Activated CD4-positive, CD25-positive, alpha-beta regulatory T cell treated with anti-CD3 and anti-CD28 coated beads, Interleukin-2, amount 50 U/mL, for 72 hours (primary cell): ENCODE measurements at places on chromosomes 1 and 21.
A peak's percentile ranks its signal among the peaks of the same experiment; 100 is the strongest.

- DNase-seq = no peak
Observed at GRCh38 chr1:178122283-178122682, 28.4 kb downstream of the RASAL2 start.

- no peak for DNase-seq
Observed at GRCh38 chr1:43678940-43679339, 28.4 kb upstream of the ST3GAL3 start.

GRCh38 chr1:12001249-12001917 is 17.9 kb upstream of the MIIP start:
- DNase-seq = peak; percentile 51

DNA sequence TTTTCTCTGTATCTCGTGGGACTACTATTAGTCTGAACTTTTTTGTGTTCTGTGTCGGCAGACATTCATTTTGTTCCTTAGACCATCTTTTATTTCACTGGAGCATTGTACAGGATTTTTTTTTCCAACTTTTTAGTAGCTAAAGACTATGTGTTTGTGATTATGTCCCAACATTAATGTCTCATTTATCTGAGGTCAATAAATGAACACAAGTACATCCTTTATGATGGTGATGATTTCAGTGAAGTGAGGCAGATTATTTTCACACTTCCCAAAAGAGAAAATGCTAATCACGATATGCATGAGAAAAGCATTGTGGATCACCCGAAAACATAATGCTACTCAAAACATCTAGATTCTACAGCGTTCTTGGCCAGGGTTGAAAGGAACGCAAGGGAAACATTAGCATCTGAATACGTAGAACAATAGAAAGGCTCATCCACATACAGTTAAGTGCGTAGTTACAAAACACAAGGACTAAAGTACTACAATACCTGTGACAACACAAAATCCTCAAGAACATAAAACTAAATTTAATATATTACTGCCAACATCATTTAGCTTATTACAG is 981.7 kb upstream of the NCAM2 start:
- no peak for DNase-seq

- DNase-seq = peak; percentile 63
Observed at GRCh38 chr1:9413071-9413876, 120.6 kb downstream of the SPSB1 start.

DNA sequence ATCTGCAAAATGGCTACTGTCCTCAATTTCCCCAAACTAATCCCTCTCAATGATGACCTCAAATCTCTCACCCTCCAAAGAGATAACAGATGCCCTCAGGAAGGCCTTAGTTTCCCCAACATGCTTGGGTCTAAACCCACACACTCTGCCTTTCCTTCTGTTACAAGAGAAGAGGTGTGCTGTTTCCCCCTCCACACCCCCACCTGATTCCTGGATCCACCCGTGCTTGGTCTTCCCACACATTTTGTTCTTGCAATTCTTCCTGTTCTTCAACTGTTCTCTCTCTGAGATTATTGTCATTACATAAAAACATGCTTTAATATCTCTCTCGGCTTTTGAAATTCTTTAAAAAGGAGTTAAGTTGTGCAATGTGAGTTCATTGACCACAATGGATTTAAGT is 5.7 kb upstream of the CBR3 start:
- no peak for DNase-seq

GRCh38 chr1:155219592-155220031 is 11.1 kb downstream of the MTX1 start:
- DNase-seq = no peak

DNA sequence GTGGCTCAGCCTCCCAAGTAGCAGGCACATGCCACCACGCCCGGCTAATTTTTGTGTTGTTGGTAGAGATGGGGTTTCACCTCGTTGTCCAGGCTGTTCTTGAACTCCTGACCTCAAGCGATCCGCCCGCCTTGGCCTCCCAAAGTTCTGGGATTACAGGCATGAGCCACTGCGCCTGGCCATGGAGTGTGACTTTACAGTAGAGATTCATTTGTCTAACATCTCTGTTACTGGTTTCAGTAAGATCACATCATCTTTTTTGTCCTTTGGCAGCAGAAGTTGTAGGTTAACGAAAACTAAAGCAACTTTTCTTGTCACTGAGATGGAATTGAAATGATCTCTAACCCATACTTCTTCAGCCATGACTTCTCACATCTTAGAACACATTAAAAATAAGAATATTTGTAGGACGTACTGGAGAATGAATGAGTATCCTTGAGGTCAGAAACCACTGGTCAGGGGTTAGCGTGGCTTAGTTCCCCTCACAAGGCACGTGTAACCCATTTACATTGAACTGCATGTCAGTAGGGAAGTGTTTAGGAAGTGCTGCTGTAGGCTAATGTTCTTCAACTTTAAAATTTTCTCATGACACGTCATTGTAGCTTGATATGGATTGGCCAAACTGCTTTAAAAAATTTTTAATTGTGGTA is 75.9 kb downstream of the CAMTA1 start:
- DNase-seq = no peak

DNA sequence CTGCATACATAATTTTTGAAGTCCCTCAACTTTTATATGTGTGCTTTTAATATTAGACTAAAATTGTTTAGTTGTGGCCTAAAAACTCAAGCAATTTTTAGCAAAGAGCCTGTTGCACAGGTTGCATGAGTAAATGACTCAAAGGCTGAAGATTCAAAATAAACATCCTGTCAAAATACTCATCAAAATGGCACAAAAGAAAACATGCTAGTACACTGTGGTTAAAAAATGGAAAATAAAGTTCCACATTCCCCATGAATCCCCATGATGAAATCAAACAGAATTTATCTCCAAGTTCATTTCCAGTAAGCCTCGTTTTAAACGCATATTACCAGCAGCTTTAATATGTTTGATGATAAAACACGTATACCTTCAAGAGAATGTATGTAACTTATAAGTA is 230.1 kb upstream of the MAP1LC3C start:
- no peak for DNase-seq

- peak; percentile 1 for DNase-seq
Observed at GRCh38 chr1:154753426-154753825, 116.7 kb downstream of the KCNN3 start.

DNA sequence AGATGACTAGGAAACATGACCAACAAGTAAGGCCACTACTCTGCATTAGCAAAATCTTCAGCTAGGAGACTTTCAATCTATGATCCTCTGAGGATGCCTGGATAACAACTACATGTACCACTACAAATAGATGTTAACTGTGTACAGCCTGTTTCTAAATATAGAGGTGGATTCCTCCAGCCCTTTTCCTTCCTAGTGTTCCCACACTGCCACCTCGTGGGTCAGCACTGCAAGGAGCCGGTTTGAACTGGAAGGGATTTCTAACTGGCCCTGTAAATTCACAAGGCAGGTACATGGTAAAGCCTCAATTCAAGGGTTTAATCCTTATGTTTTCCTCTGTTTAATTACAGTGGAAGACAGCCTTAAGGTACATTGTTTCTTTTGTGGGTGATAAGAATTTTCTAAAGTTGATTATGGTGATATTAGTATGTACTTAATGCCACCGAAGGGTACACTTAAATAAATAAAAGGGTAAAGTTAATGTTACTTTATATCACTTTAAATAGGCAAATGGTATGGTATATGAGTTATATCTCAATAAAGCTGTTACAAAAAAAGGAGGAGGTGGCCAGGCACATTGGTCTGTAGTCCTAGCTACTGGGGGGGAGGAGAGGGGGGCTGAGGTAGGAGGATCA is 14.4 kb downstream of the SMYD3 start:
- peak; percentile 56 for DNase-seq

- no peak for DNase-seq
Observed at GRCh38 chr1:224759681-224760091, 143.6 kb downstream of the CNIH3 start.

DNA sequence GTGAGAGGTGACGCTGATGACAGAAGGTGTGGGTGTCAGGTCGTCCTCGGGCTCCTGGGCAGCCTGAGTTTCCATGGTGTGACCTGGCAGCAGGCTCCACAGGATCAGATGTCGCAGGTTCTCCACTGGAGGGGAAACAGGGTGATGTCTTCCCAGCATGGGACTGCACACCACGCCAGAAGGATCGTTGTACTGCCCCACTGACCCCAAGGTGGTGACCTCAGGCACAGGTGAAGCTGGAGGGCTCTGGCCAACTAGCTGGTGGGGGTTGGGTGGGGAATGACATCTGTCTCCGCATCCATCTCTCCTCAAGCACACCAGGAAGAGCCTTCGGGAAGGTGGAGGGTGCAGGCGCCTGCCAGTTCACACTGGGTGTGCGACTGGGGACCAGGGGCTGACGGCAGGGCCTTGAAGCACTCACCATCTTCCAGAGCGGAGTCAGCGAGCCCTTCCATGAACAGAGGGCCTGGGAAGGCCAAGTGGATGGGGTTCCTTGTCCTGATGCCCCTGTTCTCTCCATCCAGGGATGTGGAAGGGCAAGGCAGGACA is 19.4 kb downstream of the LRRC71 start:
- no peak for DNase-seq

DNA sequence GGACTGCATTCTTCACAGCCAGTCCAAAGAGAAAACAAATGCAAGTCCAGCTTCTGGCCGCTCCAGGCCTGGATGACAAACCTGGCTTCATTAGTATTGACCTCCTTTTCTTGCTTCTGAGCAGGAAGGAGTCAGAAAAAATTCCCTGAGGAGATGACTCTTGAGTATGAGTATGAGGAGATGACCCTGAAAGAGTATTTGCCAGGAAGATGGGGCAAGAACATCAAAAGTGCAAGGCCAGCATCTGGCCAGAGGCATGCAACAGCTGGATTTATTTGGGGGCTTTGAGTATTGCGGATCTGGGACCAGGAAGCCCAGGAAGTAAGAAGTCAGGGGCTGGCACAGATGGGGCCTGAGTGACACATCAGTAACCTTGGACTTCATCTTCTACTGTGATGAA is 113.9 kb downstream of the GLIS1 start:
- DNase-seq = no peak

- DNase-seq = no peak
Observed at GRCh38 chr1:14742181-14742980, 143.9 kb downstream of the KAZN start.

DNA sequence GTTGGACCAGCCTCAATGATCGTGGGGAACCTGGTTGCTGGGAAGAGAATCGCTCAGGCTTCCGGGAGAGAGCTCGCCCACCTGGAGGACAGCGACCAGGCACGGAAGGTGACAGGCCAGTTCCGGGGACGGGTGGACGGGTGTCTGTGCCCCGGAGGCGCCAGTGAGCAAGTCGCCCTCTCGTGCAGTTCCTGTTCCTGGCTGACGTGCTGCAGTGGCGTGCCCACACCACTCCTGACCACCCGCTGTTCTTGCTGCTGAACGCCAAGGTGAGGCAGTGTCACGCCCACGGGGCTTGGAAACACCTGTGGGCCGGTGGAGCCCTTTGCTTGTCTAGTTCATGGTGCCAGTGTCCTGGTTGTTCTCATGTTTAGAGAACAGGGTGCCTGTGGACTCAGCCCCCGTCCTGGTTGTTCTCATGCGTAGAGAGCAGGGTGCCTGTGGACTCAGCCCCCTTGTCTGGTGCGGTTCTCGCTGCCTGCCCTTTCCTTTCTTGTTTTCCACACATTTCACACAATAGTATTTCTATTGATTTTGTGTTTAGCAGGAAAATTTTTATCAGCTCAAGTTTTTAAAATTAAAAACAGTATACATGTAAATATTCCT is 53.1 kb downstream of the S100B start:
- DNase-seq = peak; percentile 60

DNA sequence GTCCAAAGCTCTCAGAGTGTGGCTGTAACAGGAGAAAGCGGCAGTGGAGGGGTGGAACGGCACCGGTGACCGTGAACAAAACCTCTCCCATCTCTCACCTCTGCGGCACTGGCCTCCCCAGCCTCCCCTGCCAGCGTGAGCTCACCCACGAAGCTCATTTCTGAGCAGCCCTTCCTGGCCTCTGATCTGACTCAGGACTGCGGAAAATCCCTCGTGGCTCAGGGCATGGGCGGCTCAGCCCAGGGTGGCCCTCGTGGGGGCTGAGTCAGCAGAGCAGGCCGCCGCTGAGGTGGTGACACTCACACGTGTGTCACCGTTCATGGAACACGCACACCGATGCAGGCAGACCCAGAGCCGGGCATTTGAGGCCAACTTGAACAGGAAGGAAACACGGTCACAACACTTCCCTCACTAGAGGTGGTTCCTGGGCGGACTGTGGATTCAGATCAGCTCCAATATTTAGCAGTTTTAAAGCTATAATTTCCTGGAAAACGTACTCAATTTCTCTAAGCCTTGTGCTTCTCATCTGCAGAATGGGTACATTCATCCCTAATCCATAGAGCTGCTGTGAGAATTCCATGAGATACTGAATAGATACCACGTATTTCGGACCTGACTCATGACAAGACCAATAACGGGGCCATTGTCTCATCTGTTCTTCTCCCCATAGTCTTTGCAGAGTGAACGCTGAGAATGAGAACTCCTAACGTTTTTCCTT is 115.0 kb upstream of the TMPRSS2 start:
- DNase-seq = no peak
